ENCODE measurements at places on chromosomes 3 and 15.

GRCh38 chr3:8460815-8461456 lies 40.7 kb upstream of the LMCD1 start:
- DNase-seq, result no peak

DNA sequence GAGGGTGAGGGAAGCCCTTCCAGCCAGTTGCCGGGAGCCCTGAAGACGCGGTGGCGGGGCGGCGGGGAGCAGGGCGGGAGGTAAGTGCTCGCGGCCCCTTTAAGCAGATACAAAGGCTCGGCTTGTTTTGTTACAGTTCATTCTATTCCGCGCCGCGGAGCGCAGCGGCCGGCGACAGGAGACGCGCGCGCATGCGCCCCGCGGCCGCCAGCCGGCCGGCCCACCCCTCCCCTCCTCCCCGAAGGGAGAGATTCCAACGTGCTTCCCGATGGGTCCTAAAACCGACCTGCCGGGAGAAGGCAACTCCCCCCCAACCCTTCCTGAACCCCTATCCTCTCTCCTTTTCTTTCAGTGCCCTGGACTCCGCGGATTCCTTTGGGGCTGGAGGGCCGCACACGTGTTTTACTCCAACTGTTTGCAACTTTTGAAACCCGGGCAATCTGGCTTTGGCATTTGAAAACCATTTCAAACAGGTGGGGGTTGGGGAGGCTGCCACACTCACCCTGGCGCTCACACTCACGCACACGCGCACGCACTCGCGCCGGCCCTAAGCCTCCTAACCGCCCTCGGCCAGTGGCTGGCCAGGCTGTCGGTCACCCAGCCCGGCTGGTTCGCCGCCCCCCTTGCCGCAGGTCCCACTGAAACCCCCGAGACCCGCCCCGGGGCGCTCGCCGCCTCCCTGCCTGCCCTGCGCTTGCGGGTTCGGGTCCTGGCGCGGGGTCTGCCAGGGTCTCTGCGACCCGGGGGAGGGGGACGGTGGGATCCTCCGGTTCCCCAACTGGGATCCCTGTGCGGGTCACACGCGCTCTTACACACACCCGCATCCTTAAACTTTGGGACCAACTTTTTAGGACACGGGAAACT lies at the start of gene MAGI1:
Gene MAGI1, minus strand, starts transcription at position 193 of the 864 bp plus-strand sequence. CDS start 610 bp downstream, outside the sequence.
- peak; percentile 93 for DNase-seq

DNA sequence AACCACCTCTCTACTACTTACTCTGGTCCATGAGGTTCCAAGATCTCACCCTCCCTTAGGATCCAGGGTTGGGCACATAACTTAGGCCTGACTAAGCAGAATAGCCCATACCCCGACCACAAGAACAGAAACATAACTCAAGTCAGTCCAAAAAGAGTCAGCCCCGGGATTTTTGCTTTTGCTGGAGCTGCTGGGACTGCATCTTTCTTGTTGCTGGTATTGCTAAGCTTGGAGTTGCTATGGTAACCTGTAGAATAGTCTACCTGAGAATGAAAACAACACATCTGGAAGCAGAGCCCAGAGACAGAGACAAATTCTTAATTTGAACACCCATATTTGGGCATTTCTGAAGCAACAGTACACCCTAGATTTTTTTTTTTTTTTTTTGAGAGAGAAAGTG lies 6.5 kb downstream of the RUBCN start:
- DNase-seq, result no peak

DNA sequence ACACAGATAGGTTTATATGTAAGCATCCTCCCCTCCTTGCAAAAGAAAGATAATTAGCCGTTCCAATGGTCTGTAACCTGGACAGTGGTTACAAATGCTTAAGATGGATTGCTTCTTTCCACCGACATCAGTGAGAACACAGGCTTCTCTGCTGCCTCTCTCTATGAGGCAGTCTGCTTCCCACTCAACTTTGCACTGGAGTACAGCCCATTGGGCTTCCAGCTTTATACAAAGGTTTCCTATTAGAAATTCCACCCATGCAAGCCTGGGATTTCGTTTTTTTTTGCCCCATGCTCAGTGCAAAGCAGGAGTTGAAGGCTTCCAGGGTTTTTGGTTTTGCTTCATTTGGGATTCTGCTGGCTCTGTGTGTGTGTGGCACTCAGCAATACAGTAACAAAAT lies 47.3 kb upstream of the C3orf22 start:
- DNase-seq, result no peak

DNA sequence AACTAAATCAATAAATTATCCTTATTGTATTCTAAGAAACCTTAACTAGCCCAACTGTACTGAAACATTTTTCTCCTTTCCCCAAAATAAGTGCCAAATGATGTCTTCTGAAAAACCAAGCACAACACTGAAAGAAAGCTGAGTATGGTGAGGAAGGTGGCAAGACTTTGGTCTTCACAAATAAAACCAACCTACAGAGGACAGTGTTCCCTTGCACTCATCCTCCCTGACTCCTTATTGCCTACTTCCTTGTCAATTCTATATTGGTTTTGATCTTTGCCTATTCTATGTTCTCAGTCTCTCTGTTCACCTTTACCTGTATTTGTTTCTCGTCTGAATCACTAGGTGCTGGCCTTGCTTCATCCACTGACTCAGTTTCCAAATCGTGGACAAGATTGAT lies 490.1 kb upstream of the ZNF385D start:
- DNase-seq, result no peak

DNA sequence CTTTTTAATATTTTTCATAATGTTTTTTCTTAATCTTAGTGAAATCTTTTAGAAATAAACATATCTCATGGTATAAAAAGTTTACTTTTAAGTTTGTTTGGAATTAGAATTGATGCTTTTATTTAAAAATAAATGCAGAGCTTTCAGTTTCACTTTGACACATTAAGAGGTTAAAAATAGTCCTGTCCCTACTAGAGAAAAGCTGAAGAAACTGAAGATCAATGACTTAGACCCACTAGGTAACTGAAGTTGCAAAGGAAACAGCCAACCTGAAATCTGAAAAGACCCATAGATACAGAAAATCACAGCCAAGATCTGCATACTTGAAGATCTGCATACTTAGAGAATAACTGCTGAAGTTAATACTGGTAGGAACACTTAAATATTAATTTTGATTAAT lies 237.6 kb downstream of the RAP2B start:
- no peak for DNase-seq

DNA sequence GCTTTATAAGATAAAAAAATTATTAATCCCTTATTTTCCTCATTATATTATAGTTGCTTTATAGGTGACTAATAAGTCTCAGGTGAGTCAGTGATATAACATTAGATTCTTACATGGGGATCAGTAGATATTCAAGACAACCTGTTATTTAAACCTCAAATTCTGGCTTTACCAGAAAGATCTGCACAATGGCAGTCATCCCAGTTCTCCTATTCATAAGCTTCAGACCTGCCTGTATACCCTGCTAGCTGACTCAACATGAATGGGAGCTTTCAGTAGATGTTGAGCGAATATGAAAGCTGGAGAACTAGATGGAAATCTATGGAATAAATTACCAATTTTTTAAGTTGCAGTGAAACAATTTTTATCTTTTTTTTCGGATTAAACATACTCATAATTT lies 20.5 kb upstream of the CCDC54 start:
- DNase-seq, result no peak

- DNase-seq, result no peak
Observed at GRCh38 chr3:43998370-43998835, 243.3 kb upstream of the TOPAZ1 start.

DNA sequence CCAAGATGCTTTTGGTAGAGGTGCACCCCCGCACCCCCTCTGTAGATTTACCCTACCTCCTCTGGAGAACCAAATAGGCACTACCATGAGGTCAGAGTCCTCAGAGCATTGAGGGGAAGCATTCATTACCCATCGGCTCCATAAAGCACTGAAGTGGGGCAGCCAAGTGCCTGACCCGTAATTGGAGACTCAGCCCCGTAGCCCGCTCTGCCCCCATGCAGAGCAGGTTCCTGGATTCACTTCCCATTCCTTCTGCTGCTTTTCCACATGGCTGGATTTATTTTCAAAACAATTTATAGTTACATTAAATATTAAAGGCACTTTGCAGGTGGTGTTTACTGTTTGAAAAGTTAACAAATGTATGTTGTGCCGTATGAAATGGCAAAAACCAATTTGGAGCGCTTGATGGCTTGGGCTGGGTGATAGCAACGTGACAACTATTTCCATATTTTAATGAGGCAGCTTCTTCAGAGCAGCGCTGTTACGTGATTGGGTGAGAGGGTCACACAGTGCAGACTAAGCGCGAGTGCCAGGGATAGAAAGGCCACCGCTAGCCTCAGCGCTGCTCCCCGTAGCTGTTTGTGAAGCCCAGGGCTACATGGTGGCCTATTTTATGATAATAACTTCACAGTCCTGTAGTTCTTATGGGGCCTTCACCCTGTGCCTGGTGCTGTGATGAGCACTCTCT lies 373.8 kb upstream of the PROK2 start:
- DNase-seq, result no peak

DNA sequence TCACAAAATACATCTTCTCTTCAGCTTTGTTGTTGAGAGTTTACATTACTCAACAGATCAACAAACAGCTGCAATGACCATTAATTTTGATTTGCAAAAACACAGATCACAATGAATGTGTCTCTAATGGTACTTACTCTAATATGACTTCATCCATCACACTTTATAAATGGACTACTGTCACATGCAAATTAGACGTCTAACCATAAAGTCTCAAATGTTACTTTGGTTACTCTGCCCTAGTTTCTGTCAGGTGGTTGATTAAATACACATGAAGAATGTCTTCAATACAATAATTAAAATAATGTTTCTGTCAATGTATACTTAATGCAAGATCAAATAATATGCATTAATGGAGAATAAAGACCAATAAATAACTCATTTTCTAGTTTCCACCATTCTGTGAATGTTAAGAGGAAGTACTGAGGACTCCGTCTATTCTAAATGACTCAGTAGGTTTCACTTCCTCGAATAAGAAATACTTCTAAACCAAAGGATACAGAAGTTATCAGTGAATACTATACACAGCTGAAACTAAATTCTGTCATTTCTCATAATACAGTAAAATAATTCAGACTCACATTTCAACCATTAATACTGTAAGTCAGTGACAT lies 145.8 kb downstream of the CBLB start:
- DNase-seq, result no peak

- DNase-seq, result peak; percentile 98
Observed at GRCh38 chr3:9396632-9397331, 633 bp upstream of the SETD5 start.

GRCh38 chr3:143901105-143901504 lies 52.8 kb upstream of the SLC9A9 start:
- DNase-seq, result no peak

GRCh38 chr15:61974759-61975158 lies 85.5 kb downstream of the VPS13C start:
- no peak for DNase-seq

DNA sequence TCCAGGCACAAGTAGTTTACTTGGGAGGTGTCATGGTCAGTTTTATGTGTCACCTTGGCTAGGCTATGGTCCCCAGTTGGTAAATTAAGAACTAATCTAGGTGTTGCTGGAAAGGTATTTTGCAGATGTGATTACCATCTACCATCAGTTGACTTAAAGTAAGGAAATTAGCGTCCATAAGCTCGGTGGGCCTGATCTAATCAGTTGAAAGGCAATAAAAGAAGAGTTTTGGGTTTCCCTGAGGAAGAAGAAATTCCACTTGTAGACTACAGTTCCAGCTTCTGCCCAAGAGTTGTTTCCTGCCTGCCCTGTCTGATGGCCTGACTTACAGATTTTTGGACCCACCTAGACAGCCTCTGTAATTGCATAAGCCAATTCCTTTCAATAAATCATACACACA lies 438.7 kb upstream of the PROK2 start:
- no peak for DNase-seq

GRCh38 chr3:77931255-77932009 lies 891.5 kb downstream of the ROBO2 start:
- DNase-seq, result no peak

DNA sequence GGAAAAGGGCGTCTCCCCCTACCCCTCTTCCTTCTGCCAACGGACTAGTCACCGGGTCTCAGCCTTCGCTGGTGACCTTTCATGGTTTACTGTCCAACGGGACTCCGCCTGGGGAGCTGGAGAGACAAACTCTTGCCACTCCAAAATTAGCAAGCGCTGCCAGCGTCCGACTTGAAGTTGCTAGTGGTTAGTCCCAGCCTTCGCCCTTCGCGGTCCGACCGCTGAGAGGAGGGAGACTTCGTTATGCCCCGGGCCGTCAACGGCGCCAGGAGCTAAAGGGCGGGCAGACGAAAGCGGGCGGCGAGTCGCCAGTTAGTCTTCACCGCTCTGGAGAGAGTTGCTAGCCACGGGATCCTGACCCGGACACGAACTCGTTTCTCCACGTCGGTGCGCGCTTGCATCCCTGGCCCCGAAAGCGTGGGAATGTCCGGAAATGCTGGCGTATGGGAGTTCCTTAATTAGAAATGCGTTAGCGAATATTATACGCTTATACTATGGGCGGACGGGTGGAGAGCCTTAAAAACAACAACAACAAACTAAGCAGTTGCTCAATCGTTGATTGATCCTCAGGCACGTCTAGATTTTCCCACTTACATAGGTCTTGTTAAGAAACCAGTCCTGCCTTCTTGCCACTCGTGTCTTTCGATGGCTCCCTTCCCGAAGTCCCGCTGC lies 716 bp downstream of the SMC4 start:
- DNase-seq, result no peak

DNA sequence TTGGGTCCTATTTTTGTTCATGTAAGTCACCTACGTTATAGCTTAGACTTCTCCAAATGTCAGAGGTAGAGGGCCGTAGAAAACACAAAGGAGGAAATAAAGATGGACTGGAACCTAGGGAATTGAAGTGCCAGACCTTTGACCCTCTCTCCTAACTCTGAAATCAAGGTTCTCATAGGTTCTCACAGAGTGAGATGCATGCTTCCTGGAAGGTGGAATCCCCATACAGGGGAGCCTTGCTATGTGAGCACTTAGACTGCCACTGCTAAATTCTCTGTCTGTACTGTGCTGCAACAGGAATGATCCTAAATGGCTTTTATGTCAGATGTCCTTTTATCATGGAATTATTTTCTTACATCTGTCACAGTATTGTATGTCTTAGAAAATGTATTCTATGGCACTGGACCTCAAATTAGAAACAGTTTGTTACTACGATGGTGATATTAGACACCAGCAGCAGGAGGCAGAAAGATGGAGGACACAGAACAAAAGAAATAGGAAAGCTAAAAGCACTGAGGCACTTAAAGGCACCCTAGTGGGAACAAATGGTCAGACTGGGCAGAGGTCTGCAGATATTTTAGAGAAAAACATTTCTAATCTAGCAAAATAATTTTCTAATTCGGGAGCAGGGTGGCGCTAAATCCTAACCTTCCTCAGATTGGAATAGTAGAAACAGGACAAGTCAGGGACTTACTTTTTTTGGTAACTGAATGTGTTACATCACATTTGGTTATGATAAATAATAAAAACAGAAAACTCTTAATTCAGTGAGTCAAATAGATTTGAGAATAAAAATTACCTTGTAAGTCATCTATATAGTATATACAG lies 60.2 kb upstream of the CDAN1 start:
- DNase-seq, result no peak

- DNase-seq, result no peak
Observed at GRCh38 chr3:42031808-42032480, 59.2 kb upstream of the TRAK1 start.

- DNase-seq, result peak; percentile 42
Observed at GRCh38 chr3:40317061-40317855, 7.8 kb downstream of the EIF1B start.

- no peak for DNase-seq
Observed at GRCh38 chr15:99118801-99119546, 14.1 kb downstream of the SYNM start.

Data from NT2/D1 (cell line).